Stomach (tissue), 19 donors: ENCODE measurements at places on chromosomes 16 and 17. TPM values are rescaled to one million over a fixed set of nuclear protein-coding genes. Genes with fewer than 3 reads are reported as not detected.
A peak's percentile ranks its signal among the peaks of the same experiment; 100 is the strongest.

DNA sequence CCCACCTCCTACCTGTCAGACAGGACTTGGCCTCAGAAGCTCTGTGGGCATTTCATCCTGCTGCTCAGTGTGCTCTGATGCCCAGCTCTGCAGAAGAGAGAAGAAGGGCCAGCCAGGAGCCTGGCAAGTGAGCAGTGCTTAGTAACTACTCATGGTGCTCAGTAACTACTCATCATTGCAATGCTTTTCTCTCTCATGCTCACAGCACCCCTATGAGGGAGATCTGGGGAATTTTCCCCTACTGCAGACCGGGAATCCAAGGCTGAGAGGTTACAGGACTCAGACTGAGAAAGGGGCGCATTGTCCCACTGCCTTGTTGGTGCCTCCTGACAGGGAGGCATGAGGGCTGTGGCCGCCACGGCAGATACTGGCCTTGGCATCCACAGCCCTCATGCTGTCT is 261.1 kb downstream of the C16orf95 start:
- no peak for DNase-seq

DNA sequence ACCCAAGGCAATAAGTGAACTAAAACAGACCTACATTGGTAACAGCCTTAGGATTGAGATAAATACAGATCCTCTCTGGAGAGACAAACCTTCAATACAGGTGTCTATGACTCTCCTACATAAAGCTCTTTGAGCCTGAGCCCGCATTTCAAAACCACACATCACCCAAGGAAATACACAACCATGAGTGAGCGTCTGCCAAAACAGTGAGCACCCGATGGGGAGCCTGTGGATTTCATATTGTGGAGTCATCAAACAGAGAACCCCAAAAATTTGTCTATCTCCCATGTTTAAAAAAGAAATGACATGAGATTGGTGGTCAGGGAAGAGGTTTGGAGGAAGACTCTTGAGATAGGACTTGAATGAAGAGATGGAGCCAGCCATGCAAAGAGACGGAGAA is 102.2 kb upstream of the LHX1 start:
- DNase-seq = no peak

DNA sequence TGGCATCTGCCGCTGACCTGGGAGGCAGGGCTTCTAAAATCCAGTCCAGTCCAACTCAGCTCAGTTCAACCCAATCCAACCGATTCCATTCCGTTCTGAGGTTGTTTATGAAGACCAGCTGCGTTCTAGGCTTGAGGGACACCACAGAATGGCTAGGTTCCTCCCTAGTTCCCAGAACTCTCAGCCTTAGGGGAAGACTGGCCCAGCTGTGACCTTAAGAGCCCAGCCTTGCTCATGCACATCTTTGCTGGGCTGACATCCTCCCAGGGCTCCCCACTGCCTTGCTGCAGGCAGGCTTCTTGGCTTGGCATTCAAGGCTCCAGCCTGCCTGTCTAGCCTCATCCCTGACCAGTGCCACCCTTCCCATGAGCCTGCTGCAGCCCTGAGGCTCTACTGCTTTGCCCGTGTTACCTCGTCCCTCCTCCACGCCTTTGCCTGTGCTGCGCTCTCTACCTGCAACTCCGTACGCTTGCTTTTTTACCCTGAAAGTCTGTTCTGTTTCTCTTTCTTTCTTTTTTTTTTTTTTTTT is 7.9 kb downstream of the SLC12A3 start:
- no peak for DNase-seq

The CSH2 gene
- total RNA-seq = not detected

The ITGAD gene
- total RNA-seq = not detected

GRCh38 chr16:20976576-20976975 is 76.0 kb downstream of the LYRM1 start:
- no peak for DNase-seq

The NHLRC4 gene
- total RNA-seq = 0.89 TPM

DNA sequence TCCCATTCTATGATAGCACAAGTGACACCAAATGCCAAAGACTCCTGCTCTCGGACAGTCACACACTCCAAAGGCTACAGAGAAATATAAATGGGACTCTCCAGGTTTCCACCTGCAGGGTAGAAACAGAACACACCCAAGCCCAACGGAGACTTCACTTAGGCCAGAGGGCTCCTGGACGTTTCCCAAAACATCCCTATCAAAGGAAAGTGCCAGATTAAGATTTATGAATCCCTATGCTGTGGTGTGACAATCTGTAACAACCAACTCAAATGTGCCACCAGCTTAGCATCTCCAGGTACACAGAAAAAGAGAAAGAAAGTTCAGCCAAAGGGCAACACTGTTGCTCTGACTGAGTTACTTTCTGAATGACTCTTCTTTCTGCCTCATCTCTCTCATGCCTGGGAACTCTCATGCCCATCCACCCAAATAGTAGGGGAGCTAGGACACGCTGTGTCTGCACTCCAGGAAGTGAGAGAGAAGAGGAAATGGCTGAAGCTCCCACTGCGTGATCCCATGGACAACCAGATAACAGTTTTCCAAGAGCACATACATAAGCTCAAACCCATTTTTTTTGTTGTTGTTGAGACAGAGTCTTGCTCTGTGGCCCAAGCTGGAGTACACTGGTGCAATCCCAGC is 49.7 kb downstream of the SMG6 start:
- no peak for DNase-seq

- DNase-seq = no peak
Observed at GRCh38 chr17:47762728-47763127, 29.7 kb downstream of the TBX21 start.

- DNase-seq = no peak
Observed at GRCh38 chr17:17525311-17525710, 29.1 kb upstream of the RASD1 start.

GRCh38 chr16:11104168-11105037 is 151.6 kb downstream of the SOCS1 start:
- DNase-seq = no peak

The TBKBP1 gene
- total RNA-seq = 5.9 TPM

The CENPN gene
- not detected for total RNA-seq

GRCh38 chr17:43966276-43966675 is 12.5 kb upstream of the PYY start:
- DNase-seq = no peak

The CCNF gene
- 1.3 TPM for total RNA-seq

GRCh38 chr17:78979780-78980623 is at the start of gene LGALS3BP:
TSS of gene LGALS3BP (minus strand) at chr17:78979923. CDS start at chr17:78977191, 2,732 bp downstream.
- DNase-seq = peak; percentile 77

- peak; percentile 40 for DNase-seq
Observed at GRCh38 chr16:29821643-29822115, 1.4 kb downstream of the MVP start.

DNA sequence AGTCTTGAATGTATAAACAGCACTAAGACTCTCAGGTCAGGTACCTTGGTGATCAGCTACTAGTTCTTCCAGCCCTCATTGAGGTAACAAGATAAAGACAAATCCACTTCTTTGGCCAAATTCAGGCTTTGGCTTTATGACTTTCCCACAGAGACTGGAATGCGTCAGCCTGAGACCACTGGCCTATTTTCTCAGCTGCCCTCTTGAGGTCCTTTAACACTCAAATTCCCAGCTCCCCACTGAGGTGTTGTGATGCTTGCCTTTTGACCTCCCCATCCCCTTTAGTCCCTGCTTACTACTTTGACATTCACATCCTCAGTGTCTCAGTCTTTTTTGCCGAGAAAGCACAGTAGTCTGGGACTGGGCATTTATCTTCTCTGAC is 10.6 kb downstream of the TNFAIP1 start:
- DNase-seq = no peak

- no peak for DNase-seq
Observed at GRCh38 chr17:77173104-77173503, 32.3 kb downstream of the SEC14L1 start.

DNA sequence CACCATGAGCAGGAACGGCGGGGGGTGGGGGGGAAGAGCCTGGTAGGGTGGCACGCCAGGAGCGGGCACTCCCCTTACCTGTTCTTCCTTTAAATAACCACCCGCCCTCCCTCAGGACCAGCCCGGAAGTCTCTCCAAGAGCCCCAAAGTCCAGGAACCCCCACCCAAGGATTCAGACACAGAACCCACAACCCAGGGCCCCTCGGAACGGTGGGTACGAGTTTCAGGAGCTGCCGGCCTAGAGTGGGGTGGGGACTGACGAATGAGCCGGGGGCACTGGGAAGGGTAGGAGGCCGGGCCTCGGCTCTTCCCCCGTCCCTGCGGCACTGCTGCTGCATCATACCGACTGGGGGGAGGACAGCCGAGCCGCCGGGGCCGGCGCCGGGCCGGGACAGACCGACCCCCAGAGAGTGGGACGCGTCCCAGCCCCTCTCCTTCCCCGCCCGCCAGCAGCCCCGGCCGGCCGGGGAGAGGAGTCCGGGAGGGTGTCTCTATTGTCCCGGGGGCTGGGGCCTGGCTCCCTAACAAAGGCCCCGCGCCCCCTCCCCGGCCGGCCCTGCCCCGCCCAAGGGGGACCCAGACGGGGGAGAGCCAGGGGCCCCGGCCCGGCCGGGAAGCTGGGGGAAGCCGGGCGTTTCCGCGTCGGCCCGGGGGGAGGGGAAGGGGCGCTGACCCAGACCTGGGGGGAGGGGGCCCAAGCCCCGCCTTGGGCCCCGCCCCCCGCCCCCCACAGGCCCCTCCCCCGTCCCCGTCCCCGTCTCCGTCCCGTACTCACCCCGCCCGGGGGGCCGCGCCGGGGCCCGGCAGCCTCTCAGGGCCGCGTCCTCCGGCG is 747 bp downstream of the ATXN7L3 start:
- DNase-seq = peak; percentile 68

GRCh38 chr17:79800325-79801155 is 3.7 kb upstream of the CBX8 start:
- DNase-seq = no peak

The CFAP119 gene
- total RNA-seq = 71.2 TPM

- DNase-seq = no peak
Observed at GRCh38 chr17:11245187-11245586, 4.2 kb downstream of the SHISA6 start.

The ARHGAP23 gene
- 29.0 TPM for total RNA-seq

- no peak for DNase-seq
Observed at GRCh38 chr17:13568582-13569397, 32.9 kb downstream of the HS3ST3A1 start.

GRCh38 chr17:17679748-17680147 is 1.5 kb upstream of the RAI1 start:
- no peak for DNase-seq

DNA sequence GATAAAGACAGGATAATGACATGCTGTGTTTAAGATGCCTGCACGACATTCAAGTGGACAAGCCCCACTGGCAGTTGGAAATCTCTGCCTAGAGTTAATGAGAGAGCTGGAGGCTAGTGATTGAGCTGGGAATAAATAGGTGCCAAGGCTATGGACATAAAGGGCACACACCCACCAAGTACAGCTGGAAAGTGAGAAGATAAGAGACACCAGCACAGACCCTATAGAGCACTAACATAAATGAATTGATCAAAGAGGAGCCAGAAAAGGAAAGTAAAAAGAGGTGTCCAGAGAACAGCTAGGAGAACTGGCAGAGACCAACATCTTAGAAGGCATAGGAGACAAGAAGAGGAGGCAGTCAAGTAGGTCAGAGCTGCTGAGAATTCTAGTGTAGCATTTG is 101.2 kb downstream of the YPEL2 start:
- DNase-seq = no peak

- no peak for DNase-seq
Observed at GRCh38 chr17:41824086-41824485, 11.3 kb downstream of the FKBP10 start.

GRCh38 chr17:50558941-50559614 is 1.4 kb upstream of the CACNA1G start:
- DNase-seq = no peak

DNA sequence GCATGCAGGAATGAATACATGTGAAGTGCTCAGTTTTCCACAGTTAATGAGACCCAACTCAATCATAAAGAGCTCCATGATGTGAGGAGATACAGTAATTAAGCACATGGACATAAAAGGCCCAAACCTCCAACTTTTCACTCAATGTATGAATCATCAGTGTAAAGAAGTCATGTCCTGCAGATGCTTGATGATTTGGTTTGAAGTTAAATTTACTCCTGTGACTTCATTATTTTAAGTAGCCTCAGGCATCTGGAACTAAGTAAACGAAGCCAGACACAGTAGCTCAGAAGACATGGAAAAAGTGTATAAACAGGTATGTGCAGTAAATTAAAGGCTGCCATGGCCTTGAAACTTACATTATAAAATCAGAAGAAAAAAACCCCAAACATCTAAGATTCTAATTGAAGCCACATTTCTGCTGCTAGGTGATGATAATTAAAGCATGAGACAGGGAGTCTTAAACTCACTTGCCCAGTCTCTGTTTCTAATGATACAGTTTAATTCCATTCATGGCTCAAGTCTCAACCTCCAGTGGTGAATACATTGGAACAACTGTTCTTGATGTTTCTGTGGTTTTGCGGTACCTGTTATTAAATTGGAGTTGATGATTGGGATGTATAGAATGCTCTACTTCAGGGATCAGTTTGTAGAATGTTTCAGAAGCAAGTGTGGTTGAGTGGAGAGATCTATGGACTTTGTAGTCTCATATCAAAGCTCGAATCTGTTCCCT is 28.9 kb upstream of the CCL2 start:
- no peak for DNase-seq

The MAPT gene
- total RNA-seq = 2.2 TPM

GRCh38 chr17:34850964-34851363 is 110.3 kb downstream of the CCT6B start:
- no peak for DNase-seq

The SLC5A11 gene
- not detected for total RNA-seq

DNA sequence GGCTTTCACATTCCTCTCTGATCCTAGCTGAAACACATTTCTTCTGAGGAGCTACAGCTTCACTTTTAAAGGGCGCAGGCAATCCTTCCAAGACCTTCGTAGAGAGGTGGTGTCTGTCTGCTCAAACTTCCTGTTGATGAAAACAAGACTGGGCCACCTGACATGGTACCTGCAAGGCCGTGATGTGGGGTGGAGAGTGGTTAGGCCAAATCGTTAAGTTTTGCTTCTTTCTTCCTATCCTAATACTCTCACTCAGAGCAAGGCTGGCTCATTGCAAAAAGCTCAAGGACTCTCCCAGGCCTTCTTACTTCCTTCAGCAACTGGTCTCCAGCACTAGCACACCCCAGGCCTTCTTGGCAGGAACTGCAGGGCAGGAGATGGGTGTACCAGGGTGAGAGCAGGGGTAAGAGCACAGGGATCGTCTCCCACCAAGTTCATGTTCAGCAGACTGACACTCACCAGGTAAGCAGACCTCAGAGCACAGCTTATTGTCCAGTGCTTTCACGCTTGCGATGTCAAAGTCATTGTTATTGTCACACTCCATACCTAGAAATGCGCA is 10.9 kb upstream of the FOXJ1 start:
- no peak for DNase-seq

DNA sequence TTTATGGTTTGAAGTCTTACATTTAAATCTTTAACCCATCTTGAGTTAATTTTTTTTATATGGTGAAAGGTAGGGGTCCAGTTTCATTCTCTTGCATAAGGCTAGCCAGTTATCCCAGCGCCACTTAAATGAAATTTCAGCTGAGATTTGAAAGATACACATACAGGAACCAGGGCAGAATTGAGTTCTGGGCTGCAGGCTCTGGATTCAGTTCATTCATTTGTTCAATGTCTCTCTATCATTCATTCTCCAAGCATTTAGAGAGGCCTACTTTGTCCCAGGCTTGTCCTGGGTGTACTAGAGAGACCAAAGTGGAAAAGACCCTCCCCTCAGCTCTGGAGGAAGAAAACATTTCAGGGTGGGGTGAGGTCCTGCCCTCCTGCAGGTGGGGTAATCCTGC is 577 bp upstream of the TRIM72 start:
- DNase-seq = no peak

The MEOX1 gene
- 2.0 TPM for total RNA-seq

The ADAP2 gene
- total RNA-seq = 28.7 TPM
